ENCODE measurements at places on chromosomes 6 and 20.

DNA sequence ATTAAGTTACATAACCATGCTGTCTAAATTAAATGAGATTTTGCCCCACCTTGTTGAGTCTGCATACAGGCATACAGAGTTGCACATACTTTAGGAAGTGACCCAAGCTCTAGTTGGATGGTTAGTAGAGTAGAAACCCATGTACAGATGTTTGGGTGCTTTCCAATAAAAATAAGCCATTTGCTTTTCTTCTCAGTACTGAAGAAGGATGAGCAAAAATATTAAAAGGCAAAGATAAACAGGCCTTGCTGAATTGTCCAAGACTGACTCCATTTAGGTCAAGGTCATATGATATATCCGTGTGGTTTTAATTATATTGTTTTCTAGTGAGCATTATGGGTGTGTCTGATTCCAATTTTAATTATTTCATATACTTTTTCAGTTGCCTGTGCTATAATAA lies 589.4 kb downstream of the RFPL4B start:
- DNase-seq, result no peak

DNA sequence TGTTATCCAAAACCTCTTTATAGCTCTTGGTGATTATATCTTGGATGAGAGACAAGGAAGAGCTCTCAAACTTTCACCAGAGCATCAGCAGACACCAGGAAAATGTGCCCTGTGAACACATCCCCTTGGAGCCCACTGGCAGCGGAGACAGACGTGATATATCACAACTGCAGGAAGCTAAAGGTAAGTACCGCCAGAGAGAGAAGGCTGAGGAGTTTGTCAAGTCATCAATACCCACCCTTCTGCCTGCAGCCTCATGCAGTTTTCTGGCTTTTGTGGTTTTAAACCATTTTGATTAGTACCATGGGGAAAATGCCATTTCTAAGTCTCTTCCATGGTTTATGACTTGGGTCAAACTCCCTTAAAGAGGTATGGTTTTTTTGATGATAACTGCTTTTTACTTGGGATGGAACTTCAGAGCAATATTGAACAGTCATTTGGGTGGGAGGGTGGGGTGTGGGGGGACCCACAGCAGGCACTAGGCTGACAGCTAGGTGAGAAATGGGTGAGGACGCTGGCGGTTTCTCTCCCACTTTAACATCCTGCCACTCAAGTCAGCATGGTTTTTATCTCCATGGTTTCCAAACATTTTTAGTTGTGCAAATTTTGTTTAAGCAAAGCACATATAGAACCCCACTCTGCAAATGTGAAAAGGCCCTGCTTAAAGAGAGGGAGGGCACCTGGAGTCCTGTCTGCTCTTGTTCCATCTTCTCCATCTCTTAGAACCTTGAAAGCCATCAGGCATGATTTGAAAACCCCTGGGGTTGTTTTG lies 108.4 kb downstream of the SCML4 start:
- no peak for DNase-seq

DNA sequence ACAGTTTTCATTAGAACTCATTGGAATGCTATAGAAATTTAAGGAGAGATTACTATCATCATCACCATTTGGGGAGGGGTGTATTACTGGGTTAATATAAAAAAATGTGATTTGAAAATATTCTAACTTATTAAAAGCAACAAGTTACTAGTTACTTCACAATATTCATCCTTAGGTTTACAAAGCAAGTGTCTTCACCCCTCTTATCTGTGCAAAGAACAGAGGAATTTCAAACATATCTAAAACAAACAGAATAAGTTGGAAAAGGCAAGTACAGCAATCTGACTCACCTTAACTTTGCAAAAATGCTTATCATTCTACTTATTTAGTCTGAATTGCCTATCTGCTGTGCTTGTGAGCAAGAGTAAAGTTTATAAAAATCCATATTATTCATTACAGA lies 32.9 kb downstream of the DCBLD1 start:
- no peak for DNase-seq

GRCh38 chr6:31819871-31820299 lies 4.5 kb downstream of the HSPA1A start:
- no peak for DNase-seq

- no peak for DNase-seq
These were observed 102.5 kb upstream of the BEND6 start for GRCh38 chr6:56852260-56853010.
